ENCODE measurements at places on chromosomes 7 and 10. TPM values are rescaled to one million over a fixed set of nuclear protein-coding genes. Genes with fewer than 3 reads are reported as not detected.

DNA sequence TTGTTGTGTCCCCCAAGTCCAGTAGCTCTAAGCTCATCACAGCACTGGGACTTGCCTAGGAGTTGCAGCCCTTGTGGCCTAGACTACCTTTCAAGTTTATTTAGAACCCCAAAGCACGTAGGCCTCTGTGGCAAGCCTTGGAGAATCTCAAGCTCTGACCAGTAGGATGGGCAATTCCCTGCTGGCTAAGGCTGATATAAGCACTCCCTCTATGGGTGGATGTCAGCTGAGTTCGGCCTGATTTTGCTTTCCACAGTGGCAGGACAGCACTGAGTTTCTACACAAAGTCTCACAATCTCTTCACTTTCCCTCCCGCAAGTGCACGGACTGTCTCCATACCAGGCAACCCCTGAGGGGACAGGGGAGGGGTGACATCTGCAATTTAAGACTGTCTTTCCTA, 886.4 kb upstream of the LRRN3 start:
- DNase-seq, result no peak

DNA sequence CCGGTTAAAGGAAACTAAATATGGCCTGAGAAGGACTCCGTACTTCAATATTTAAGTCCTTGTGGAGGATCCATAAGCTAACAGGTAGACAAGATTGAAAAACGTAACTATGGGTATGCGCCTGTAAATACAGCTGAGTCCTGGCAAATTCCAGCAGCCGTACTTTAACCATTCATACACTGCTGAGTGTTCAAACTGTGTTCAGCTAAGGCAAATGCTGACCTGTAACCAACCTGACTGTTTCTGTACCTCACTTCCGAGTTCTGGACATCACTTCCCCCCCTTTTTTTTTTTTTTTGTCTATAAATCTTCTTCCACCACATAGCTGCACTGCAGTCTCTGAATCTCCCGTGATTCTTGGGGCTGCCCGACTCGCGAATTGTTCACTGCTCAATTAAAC, 69.1 kb downstream of the SRPK2 start:
- no peak for DNase-seq

- DNase-seq, result no peak
These were observed 6.3 kb downstream of the WNT16 start for GRCh38 chr7:121334875-121335648.

DNA sequence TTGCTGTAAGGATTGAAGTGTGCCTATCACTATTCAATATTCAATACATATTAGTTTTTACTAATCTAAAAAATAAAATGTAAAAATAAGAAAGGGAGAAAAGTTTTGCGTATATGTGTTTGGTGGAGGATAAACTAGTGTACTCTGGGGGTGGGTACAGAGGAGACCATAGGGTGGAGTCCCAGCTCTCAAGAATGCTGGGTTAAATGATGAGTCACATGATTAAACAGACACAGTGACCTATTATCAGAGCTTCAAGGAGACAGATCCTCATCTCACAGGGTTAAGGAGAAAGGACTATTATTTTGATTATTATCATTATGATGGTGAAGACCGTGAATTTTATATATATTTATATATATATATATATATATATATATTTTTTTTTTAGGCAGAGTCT, 77.5 kb downstream of the AFAP1L2 start:
- DNase-seq, result no peak

DNA sequence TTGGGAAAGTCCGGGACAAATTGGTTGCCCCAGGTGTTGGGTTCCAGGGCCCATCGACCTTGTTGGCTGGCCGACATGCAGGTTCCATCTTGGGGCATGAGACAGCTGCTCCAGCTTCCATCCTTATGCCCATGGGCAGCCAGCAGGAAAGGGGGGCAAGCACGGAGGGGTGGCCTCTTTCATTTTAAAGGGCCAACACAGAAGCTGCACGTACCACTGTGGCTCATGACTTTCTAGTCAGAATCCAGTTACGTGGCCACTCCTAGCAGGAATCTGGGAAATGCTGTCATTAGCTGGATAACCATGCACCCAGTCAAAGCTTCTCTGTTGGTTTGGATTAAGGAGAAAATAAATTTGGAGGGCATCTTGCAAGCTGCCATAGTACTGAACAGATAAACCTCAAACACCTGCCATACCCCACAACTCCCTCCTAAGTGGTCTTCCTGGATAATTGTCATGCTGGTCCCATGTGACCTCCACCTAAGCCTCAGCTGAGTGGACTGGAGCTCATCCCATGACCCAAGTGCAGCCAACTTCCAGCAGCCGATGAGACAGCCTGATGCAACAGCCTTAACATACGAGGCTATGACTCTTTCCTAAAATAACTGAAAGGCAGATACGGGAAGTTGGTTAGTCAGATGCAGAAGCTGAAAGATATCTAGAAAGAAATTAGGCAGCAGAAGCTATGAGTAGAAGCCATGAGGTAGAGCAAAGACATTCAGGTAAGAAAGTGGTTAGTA, 21.4 kb upstream of the GSDME start:
- no peak for DNase-seq

- DNase-seq, result no peak
These were observed 19.0 kb downstream of the TLL2 start for GRCh38 chr10:96494694-96495093.

- DNase-seq, result no peak
These were observed 24.1 kb downstream of the CAMK2G start for GRCh38 chr10:73850211-73850610.

DNA sequence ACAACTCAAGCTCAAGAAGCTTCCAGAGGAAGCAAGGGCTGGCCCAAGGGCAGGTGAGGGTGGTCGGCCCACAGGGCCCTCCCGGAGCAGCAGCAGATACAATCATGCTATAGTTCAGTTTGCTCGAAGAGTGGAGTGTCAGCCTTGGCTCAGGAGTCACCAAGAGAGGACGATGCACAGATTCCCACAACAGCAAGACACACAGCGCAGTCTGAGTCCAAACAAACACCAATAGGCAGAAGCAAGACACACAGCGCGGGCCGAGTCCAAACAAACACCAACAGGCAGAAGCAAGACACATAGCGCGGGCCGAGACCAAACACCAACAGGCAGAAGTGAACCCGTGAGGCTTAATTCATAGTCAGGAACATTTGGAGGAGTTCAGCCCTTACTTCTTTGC, 138.4 kb downstream of the PTPRN2 start:
- DNase-seq, result no peak

GRCh38 chr10:725786-726185, 36.3 kb upstream of the DIP2C start:
- DNase-seq, result no peak

GRCh38 chr10:12469345-12469744, 120.0 kb downstream of the CAMK1D start:
- no peak for DNase-seq

DNA sequence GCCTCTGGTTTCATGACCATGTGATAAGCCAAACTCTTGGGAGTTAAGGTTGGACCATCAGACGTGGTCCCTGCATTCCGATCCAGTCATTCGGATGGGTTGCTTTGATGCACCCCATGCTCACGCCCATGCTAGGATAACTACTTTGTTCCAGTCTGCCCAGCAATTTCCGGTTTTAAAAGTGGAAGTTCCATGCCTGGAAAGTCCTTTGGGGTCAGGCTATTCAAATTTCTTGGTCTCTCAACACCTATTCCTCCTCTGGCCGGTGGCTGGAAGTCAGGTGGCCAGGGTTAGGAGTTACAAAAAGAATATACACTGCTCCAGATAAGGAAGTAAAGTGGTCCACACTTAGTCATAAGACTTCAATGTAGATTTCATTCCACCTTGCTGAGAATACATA, 37.7 kb upstream of the HABP2 start:
- DNase-seq, result no peak

DNA sequence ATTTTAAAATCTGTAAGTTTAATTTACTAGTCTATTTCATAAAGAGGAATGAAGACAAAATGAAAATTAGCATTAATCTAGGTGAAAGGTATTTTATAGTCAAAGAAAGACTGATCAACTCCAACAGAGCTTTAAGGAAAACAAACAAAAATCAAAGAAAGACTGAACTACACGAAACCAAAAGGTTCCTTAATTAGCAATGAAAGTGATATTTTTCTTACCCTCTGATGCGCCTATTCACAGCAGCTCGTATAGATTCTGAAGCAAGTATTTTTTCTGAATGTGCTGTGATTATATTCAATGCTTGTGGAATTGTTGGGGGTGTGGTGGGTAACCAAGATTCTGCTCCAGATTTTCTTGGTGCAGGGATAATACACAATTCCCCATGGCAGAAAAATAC, 11.8 kb downstream of the ECD start:
- DNase-seq, result no peak

DNA sequence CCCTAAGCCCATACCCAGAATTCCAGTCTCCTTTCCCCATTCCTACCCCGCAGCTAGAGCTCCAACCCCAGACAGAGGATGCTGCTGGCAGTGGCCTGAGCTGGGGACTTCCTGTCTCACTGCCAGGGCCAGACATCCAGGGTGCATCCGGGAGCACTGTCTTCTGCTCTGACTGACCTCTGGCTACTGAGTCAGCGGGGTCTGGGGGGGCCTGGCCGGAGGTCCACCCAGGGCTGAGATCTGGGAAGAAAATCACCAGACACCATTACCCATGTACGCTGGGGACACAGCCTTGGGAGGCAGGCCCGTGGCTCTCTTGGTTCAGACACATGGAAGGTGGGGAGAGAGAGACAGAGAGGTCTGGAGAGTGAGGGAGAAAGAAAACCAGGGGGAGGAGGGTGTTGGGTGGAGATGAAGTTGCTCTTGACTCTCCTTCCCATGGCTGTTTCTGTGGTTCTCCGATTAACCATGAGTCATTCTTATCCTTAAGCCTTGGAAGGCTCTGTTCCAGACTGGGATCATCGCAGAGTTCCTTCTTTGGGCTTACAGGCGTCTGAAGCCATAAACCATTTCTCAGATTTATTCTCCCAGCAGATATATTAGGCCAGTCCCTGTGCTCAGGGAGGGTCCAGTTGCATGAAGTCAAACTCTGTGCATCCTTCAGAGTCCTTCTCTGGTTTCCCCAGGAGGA, 23.6 kb downstream of the TSPAN15 start:
- no peak for DNase-seq

DNA sequence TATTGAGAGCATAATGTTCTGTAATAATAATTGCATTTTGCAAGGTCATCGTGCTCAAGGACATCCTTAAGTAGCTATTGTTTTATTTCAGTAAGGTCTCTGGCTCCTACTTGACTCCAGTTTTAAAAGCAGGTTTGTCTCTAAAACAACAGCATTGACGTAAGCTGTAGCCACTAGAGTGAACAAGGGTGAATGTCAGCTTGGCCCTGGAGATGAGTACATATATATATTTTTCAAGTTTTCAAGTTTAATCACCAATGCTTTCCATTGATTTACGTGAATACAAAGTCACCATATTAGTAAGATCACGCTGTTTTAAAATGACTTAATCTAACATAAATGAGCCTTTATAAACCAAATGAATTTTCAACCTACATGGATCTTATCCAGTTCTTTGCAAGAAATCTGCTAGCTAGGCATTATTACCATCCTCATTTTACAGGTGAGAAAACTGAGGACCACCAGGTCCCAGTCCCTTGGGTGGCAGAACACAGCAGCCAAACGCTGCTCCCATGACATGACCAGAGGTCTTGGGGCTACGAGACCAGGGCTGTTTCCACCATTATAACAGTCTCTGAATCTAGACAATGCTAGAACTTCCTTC, 57.2 kb upstream of the ELMO1 start:
- DNase-seq, result no peak

- DNase-seq, result no peak
These were observed 129.2 kb downstream of the CUL2 start for GRCh38 chr10:34960983-34961382.

GRCh38 chr7:44698046-44698580, 50.5 kb upstream of the ZMIZ2 start:
- no peak for DNase-seq

- no peak for DNase-seq
These were observed 80.2 kb upstream of the MSRB2 start for GRCh38 chr10:23015021-23015707.

- DNase-seq, result no peak
These were observed 2.4 kb downstream of the SPOCK2 start for GRCh38 chr10:72085864-72086465.

DNA sequence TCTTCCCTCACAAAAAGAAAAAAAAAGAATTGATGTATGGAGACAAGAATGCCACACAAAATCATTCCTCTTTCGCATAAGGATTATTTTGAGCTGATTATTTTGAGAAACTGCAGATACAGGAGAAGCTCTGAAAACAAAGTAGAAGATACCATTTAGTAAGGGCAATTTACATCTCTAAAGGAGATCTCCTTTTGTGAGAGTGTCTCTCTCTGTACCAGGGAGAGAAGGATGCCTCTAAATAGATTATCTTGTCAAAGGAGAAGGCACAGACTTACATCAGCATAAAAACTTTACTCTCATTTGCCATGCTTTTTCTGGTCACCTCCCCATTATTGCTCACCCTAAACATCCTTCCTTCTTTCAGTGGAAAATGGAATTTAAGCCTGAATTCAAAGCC, 747.9 kb upstream of the COBL start:
- DNase-seq, result no peak

GRCh38 chr10:91415816-91416215, 5.7 kb downstream of the HECTD2 start:
- DNase-seq, result no peak

DNA sequence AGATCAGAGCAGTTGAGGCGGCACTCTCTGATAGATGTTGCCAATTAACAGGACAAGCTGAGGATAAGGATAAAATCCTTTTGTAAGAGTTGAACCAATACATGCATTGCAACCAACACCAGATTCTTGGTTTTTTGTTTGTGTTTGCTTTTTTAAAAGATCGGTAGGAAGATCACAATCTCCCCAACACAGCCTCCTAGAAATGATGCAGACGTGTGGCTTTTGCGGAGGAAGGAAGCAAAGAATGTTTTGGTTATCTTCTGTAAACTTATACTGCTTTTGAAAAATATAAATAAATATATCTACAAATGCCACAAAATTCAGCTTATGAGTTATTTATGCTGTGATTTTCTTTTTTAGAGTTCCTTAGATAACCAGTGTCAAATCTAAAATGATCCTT, 35.5 kb downstream of the PIK3AP1 start:
- DNase-seq, result no peak

- no peak for DNase-seq
These were observed 403.7 kb downstream of the GALNT17 start for GRCh38 chr7:71535616-71536015.

DNA sequence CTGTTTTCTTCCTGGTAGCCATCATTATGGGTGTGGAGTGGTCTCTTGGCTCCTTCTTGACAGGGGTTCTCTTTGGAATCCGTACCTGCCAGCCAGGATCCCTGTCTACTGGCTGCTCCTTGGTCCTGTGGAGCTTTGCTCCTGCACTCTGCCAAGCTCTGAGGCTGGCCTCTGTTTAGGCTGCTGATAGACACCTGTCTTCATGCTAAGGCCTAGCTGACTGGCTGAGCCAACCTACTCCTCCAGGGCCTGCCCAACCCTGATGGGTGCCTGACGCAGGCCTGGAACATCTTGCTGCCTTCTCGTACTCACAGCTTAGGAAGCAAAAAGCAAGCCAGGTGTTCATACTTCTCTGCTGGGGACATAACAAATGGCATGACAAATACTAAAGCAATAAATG, 333.6 kb upstream of the ZNF32 start:
- DNase-seq, result no peak

Gene SEMA3E
- total RNA-seq, result not detected

Gene MRC1
- 0.18 TPM for total RNA-seq

Gene CDK1
- total RNA-seq, result 1.1 TPM

Gene CISD1
- total RNA-seq, result 4.2 TPM

Gene NPY
- total RNA-seq, result not detected

Gene SLC18A2
- 8.0 TPM for total RNA-seq

Gene JAZF1
- 89.7 TPM for total RNA-seq

Gene TMEM229A
- total RNA-seq, result not detected

Gene DLX5
- total RNA-seq, result not detected

Data from natural killer cell (primary cell).